ENCODE measurements at places on chromosomes 11 and 22.

- H3K4me1 ChIP-seq: peaks cover 11% of the 10 kb centered on the region
- H3K36me3 ChIP-seq: no peaks in the 10 kb centered on the region
- DNase-seq: no peak
Observed at GRCh38 chr11:119512369-119512768, 89.4 kb upstream of the THY1 start.

- no peak within 1 kb of the TSS for H3K27ac ChIP-seq
- peaks cover 13% of the 10 kb centered on the region for H3K4me1 ChIP-seq
- no peak for DNase-seq
Observed at GRCh38 chr11:64035576-64035975, at the start of gene FLRT1. Gene FLRT1 (plus strand): TSS chr11:64035931. CDS start chr11:64116268, 80,337 bp downstream.

DNA sequence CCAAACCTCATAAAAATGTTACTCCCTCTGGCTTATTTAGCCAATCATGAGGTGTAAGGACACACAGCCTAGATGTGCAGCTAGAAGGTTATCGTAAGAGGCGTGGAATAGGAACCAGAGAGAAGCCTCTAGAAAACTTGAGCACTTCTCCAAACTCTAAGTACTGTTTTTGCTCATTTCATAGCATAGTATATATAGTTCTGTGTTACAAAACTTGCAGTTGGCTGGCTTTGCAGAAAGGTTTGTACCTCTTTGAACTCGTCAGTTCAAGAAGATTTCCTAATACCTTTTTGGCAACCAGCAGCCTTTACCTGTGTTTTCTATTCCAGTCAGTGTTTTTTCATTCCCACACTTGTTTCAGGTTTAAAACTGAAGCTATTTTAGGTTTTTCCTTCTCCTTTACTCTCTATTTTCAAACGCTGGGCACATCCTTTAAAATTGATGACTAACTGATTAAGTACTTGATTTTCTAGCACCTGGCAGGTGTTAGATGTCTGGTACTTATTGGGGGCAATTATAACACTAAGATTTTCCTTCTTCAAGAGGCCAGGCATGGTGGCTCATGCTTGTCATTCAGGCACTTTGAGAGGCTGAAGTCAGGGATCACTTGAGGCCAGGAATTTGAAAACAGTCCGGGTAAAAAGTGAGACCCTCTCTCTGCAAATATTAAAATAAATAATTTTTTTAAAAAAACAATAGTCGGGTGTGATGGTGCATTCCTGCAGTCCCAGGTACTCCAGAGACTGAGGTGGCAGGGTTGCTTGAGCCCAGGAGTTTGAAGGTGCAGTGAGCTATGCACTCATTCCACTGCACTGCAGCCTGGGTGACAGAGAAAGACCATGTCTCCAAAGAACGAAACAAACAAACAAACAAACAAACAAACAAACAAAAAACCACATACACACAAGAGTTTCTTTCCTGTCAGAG lies 125.2 kb downstream of the LRRC4C start:
- H3K36me3 ChIP-seq: no peaks in the 10 kb centered on the region
- no peak overlapping the region for H3K4me3 ChIP-seq
- no peaks in the 10 kb centered on the region for H3K4me1 ChIP-seq
- H3K27ac ChIP-seq: no peak overlapping the region
- H3K27me3 ChIP-seq: no peaks in the 10 kb centered on the region

- peaks cover 8% of the 10 kb centered on the region for H3K27me3 ChIP-seq
- H3K27ac ChIP-seq: no peak overlapping the region
- H3K36me3 ChIP-seq: no peaks in the 10 kb centered on the region
- H3K4me1 ChIP-seq: no peaks in the 10 kb centered on the region
- no peak for DNase-seq
Observed at GRCh38 chr11:84558085-84558905, 1068.8 kb downstream of the DLG2 start.

DNA sequence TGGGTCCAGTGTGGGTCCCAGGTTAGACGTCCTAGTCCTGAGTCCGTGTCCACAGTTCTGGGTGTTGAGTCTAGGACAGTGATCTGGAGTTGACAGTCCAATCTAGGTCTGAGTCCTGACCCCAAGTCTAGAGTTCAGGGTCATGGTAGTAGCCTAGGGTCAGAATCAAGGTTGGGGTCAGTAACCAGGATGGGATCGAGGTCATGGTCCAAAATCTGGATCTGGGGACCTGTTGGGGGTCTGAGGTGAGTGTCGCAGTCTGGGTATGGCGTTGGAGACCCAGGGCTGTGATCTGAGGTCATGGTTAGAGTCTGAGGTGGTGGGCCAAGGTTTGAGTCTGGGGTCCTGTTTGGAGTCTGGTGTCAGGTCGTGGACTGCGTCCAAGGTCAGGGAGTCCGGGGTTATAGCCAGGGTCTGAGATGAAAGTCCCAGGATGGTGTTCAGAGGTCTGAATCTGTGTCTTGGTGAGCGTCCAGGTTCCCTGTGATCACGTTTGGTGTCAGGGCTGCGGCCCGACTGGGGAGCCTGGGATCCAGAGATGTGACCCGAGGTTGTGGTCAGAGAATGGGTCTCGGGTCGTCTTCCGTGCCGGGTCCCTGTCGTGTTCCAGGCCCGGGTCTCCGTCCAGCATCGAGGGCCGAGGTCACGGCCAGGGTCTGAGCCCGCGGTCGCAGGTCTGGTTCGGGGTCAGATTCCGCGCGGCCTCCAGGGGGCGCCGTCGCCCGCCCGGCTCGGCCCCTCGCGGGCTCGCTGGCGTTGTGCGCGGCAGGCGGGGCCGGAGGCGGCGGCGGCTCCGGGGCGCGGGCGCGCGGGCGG lies 432 bp upstream of the GRK2 start:
- no peaks in the 10 kb centered on the region for H3K36me3 ChIP-seq
- H3K4me1 ChIP-seq: peaks cover 52% of the 10 kb centered on the region
- H3K27me3 ChIP-seq: no peaks in the 10 kb centered on the region
- H3K27ac ChIP-seq: peak overlapping the region; percentile 78
- peak; percentile 92 for DNase-seq

DNA sequence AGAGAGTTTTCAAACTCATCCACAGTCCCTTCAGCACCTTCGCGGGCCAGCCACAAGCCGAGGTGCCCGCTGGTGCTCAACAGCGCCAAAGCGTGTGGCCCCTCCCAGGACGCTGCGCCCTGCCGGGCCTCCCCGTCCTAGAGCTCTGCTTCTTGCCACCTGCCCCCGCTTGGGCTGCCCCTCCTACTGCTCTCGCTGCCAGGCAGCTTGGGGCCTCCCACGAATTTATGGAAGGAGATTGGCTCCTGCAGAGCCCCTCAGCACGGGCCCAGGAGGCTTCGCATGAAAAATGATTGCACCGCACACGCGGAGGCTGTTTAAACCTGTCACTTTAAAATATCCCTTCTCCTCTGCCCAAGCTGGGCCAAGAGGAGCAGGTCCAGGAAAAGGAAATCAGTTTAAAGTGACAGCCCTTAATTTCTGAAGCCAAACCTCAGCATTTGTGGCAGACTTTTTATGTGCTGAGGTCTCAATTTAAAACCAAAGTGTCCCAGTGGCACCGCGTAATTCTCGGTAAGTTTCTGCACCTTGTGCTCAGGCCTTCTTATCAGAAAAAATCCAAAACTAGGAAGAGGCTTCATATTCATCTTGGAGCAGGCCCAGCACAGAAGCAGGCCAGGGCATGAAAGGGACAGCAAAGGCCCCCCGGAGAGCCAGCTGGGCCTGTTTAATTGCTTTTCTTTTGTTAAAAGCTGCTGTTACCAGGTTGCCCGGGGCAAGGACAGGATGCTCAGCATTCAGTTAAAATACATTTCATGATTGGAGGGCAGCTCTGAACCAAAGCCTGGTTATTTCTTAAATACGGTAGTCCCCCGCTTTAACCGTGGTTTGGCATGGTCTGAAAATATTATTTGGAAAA lies 303.6 kb downstream of the OPCML start:
- no peaks in the 10 kb centered on the region for H3K36me3 ChIP-seq
- no peak overlapping the region for H3K4me3 ChIP-seq
- no peak overlapping the region for H3K27ac ChIP-seq
- no peaks in the 10 kb centered on the region for H3K4me1 ChIP-seq
- DNase-seq: no peak

DNA sequence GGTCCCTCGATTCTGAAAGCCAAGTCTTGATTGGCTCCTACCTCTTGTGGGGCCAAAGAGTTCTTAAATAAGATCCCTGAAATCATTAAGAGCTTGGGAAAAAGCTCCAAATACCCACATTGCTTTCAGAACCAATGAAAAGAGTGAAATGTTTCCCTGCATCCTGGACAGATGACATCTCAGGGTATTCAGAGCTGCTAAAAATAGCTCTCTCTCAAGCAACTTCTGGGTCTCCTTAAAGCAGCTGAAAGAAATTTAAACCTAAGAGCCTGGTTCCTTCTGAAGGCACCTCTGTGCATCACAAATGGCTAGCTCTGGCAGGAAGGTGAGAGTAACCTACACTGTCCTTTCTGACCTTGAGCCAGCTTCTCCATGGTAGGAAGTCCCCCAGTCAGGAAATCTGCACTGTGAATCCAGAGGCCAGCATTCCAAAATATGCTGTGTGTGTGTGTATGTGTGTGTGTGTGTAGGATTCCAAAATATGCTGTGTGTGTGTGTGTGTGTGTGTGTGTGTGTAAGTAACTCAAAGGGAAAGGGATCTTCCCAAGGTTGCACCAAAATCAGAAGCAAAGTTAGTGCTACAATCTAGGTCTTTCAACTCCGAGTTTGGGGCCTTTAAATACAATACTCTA lies 50.1 kb downstream of the RELT start:
- H3K36me3 ChIP-seq: no peaks in the 10 kb centered on the region
- no peaks in the 10 kb centered on the region for H3K27me3 ChIP-seq

DNA sequence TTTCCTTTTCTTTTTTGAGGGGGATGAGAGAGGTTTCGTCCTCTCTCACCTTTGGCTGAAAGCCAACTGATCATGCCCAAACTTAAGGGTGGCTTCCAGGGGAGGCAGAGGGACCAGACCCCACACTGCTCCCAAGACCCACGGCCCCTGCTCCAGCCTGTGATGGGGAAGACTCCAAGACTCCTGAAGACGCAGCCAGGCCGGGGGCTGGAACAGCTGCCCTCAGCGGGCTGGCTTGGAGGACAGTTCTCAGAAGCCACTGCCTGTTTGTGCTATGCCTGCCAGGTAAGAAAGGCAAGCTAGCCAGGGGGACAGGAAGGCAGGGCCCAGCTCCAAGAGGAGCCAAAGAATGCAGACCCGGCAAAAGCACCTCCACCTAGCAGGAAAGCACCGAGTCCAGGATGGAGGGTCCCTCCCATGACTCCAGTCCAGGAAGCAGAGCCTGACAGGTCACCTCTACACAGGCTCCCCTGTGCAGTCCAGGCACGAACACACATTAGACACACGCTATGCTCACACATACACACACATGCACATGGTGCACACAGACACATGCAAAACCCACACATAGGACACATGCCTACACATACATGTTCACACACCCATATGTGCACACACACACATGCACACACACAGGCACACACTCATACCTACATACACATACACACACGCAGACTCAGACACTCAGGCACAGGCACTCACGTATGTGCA lies 31.3 kb downstream of the GNB1L start:
- no peak overlapping the region for H3K27ac ChIP-seq
- H3K4me1 ChIP-seq: peaks cover 15% of the 10 kb centered on the region
- DNase-seq: peak; percentile 76

- peaks cover 2% of the 10 kb centered on the region for H3K4me1 ChIP-seq
- H3K4me3 ChIP-seq: no peak overlapping the region
- H3K27ac ChIP-seq: no peak overlapping the region
- H3K36me3 ChIP-seq: no peaks in the 10 kb centered on the region
- peaks cover 32% of the 10 kb centered on the region for H3K27me3 ChIP-seq
Observed at GRCh38 chr11:124195189-124195734, 12.1 kb downstream of the OR10D3 start.

DNA sequence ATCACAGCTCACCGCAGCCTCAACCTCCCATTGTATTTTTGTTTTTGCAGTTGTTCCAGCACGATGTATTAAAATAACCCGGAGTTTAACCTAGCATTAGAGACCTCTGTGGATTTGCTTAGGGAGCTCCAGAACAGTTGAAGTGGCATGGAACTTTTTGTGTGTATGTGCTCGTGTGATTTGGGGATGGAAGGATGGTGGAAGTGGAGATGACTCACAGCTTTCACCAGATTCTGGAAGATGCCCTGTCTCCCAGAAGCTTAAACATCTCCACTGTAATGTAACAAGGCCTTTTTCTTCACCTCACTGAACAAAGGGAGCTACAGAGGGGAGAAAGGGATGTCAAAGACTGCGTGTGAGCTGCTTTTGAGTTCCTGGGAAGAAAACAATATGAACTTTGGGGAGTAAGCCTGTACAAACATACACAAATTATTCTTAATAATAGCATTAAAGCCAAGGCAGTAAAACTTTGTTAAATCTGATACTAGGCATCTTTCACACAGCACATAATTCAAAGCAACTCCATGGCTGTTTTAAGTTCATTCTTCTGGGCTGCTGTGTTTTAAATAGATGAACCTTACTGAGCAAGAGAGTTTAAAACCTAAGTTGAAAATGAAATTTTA lies 226.4 kb downstream of the ADAMTS15 start:
- H3K4me1 ChIP-seq: peaks cover 67% of the 10 kb centered on the region
- no peak overlapping the region for H3K4me3 ChIP-seq
- H3K27ac ChIP-seq: peak overlapping the region; percentile 96
- peaks cover 15% of the 10 kb centered on the region for H3K36me3 ChIP-seq
- DNase-seq: no peak

DNA sequence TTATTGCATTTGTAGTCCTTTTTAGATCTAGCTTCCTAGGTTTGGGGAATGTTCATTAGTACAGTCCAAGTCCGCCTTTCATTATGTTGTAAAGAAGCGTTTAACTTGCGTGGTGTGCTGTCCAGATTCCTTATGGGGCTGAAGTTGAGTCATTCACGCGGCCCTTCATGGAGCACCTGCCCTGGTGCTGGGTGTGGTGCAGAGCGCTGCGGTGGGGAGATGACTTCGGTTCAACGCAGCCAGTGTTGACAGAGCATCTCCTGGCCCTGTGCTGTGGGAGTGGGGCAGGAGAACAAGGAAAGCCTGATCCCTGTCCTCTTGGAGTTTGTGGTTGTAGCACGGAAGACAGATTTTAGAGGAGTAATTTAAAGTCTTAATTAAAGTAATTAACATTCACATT lies 152.0 kb downstream of the TBC1D22A start:
- H3K27ac ChIP-seq: no peak overlapping the region
- H3K36me3 ChIP-seq: peaks cover 17% of the 10 kb centered on the region
- H3K4me1 ChIP-seq: no peaks in the 10 kb centered on the region
- H3K27me3 ChIP-seq: no peaks in the 10 kb centered on the region
- DNase-seq: peak; percentile 54

DNA sequence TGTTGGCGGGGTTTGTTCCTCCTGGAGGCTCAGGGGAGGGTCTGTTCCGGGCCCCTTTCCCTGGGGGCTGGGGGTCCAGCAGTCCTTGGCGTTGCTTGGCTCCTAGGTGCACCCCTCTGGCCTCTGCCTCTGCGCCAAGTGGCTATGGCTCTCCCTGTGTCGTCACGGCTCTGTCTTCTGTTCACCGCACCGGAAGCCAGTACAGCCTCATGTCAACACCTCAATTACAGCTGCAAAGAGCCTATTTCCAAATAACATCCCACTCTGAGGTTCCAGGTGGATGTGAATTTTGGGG lies 64.8 kb downstream of the CELSR1 start:
- H3K4me3 ChIP-seq: no peak overlapping the region
- no peak for DNase-seq
- H3K27ac ChIP-seq: no peak overlapping the region

- DNase-seq: no peak
- H3K27me3 ChIP-seq: no peaks in the 10 kb centered on the region
- H3K36me3 ChIP-seq: no peaks in the 10 kb centered on the region
- H3K4me1 ChIP-seq: peaks cover 37% of the 10 kb centered on the region
- no peak overlapping the region for H3K27ac ChIP-seq
- no peak overlapping the region for H3K4me3 ChIP-seq
Observed at GRCh38 chr11:94142308-94143281, 14.0 kb downstream of the PANX1 start.
